ENCODE measurements at places on chromosomes 12 and 14.
A peak's percentile ranks its signal among the peaks of the same experiment; 100 is the strongest.

GRCh38 chr14:23047751-23048693 is 6.0 kb downstream of the PSMB11 start:
- no peak for ATAC-seq

GRCh38 chr12:72141381-72141780 is 130.8 kb upstream of the TRHDE start:
- peak; percentile 49 for ATAC-seq

DNA sequence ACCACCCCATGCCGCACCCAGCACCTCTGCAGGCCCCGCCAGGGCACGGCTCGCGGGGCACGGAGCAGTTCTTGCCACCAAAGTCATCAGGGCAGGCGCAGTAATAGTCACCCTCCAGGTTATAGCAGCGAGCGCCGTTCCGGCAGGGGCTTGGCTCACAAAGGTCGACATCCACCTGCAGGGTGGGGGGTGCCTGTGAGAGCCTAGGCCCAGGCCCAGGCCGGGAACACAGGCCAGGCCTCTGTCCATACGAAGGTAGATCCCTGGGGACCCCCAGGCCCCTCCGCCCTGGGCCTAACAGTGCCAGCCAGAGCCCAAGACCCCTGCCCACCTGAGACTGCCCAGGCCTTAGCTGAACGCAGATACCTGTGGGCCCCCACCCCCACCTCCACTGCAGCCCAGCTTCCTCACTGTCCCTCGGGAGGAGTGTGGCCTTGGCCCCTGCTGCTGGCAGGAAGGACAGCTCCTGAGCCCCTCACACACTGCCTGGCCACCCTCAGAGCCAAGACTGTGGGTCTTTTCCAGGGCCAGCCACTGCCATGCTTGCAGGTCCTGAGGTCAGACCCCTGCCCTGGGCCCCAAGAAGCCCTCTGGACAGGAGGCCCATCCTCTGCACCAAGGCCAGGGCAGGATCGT is 19.3 kb downstream of the JAG2 start:
- no peak for ATAC-seq

DNA sequence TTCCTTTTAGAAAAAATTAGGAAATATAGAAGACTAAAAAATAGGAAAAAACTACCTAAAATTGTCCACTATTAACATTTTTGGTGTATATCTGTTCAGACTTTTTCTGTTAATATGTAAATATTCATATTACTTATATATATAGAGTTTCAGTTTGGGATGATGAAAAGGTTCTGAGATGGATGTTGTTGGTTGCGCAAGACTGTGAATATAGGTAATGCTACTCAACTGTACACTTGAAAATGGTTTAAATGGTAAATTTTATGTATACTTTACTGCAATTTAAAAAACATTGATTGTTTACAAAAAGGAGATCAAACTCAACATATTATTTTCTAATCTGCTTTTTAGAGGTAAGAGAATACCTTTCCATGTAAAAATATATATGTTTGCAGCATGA is 200.9 kb downstream of the RAD51B start:
- ATAC-seq = no peak

DNA sequence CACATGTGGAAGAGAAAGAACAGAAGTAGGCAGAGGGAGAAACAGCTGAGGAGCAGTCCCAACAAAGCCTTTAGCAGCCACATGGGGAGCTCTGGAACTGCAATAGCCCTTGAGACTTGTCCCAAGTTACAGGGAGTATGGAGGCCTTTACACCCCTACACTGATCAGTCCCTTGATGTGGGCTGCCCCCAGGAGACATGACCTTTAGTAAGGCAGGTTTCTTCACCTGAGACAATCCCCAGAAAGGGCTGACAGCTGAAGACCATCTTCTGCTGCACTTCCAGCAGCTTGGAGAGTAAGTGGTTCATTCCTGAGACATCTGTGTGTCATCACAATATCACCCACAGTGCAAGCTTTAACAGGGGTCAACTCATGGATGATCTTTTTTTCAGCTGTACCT is 8.6 kb upstream of the SNAPC1 start:
- ATAC-seq = peak; percentile 43

DNA sequence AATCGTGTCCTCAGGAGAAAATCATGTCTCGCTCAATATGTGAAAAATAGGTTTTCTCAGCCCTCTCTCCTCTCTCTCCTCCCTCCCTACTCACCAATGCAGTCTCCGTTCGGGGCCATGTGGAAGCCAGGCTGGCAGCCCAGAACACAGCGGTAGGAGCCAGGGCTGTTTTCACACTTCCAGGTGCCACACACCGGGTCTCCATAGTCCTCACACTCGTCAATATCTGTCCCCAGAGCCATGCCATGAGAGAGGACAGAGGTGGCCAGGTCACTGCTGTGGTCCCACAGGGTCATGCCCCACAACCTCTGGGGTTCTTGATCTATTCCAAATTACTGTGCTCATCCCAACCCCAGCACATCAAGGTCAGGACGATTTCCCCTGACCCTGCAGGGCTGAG is 13.5 kb downstream of the ISCA2 start:
- ATAC-seq = no peak

GRCh38 chr12:130573766-130574165 is 142.3 kb downstream of the RIMBP2 start:
- no peak for ATAC-seq

- ATAC-seq = no peak
Measured at GRCh38 chr12:64991121-64991611, 129.9 kb downstream of the WIF1 start.
